ENCODE measurements at places on chromosomes 7 and 10.
A peak's percentile ranks its signal among the peaks of the same experiment; 100 is the strongest.

DNA sequence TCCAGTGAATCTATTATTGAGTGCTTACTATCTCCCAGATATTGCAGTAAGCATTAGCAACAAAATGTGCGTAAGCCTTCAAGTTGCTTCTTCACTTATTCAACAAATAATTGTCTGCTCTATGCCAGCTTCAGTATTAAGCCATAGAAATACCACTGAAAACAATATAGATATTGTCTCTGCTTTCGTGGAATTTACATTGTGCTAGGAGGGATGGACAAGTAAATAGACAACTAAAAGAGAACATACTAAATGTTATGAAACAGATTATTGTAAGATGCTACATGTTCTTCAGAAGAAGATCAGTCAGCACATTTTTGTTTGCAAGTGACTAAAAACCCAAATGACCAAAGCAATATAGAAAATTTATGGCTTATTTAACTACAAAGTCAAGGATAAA, 27.3 kb downstream of the CFAP69 start:
- no peak for DNase-seq

- no peak for DNase-seq
Observed at GRCh38 chr7:17140406-17140805, 158.0 kb upstream of the AHR start.

DNA sequence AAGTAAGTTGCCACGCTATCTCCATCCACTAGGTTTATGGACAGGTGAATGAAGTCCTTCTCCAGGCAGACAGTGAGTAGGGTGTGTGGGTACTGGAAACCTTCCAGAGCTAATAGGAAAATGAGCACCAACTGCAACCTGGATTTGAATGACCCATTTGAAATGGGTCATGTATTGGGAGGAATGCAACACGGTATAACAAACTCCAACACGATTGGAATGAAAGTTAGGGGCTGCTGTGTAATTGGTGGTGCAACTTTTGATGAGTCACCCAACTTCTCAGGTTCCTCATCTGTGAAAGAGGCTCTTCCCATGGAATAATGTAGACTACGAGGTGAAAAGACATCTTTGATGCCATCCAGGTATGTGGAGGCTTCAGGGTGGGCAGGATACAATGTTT, 241.4 kb upstream of the PODXL start:
- DNase-seq, result no peak

- no peak for DNase-seq
Observed at GRCh38 chr7:130429019-130429418, 11.8 kb downstream of the CEP41 start.

- no peak for DNase-seq
Observed at GRCh38 chr10:28327491-28327880, 24.6 kb upstream of the MPP7 start.

GRCh38 chr10:129653861-129654260, 186.8 kb downstream of the MGMT start:
- DNase-seq, result no peak

DNA sequence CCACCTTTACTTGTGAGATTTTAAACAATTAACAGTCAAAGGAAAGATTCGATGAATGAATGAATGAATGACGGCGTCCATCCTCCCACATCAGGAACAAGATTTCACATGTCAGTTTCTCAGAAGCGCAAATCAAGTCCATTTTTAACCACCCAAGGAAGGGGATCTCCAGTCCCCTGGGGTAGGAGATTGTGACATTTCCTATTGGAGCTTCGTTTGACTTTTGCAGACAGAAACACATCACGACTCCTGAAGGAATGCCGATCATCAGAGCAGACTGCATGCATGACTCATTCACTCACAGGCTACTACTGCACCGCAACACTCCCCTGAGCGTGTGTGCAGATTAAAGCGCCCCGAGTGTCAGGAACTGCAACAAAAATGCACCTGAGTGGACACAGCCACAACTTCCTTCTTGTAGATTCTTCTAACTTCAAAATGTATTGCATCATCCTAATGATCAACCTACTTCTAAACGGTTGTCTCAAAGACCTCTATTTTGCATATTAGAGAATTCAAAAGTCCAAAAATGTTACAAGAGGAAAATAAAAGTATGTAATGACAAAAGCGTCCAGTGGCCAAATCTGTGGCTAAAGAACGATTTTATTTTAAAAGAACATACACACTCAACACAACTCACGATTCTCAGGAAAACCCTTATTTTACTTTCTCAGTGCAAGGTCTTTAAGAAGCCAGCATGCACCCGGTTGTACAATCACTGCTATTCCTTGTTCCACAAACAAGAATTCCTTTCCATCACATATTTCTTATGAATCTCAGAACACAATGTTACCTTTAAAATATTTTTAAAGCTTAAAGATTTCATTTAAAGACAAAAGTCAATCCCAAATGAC, 172.6 kb downstream of the FAM107B start:
- DNase-seq, result no peak

DNA sequence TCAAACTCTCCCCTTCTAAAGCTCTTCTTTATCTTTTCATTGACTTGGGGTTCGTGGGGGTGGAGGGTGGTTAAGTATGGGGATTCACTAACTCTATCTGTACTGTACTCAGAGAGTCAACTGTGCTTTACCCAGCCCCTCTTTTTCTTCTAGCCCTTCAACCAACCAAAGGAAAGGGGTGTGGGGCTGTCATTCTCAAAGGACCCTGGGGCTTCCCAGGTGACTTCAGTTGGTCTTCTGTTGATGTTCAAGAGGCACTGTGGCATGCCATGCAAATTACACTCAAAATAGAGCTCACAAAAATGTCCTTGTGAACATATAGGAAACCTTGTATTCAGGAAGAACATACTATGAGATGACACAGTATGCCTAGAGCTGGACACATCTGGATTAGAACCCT, 16.9 kb upstream of the RHOBTB1 start:
- DNase-seq, result no peak

GRCh38 chr7:24739306-24739705, 18.0 kb downstream of the GSDME start:
- no peak for DNase-seq

DNA sequence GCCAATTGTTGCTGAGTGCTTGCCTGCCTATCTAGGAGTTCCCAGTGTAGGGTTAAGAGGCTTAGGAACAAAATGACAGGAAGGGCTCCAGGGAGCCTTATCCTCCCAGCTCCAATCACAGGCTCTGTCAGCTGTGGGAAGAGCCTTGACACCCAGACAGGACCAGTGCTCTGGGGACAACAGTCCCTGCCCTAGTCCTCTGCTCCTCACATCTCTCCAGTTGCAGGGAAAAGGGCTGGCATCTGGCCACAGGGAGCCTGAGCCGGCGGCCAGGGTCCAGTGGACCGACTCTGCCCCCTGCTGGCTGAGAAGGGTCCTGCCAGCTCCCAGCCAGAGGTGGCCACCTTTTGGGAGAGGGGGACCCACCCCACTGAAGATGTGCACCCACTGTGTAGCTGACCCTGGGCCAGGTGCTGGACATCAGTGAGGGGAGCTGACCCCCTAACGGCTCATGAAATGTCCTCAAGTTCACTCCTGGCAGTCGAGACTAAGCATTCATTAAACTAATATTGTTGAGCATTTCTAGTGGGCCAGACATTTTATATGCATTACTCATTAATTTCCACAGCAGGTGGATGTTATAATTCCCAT, 17.6 kb downstream of the DNAJB12 start:
- no peak for DNase-seq

DNA sequence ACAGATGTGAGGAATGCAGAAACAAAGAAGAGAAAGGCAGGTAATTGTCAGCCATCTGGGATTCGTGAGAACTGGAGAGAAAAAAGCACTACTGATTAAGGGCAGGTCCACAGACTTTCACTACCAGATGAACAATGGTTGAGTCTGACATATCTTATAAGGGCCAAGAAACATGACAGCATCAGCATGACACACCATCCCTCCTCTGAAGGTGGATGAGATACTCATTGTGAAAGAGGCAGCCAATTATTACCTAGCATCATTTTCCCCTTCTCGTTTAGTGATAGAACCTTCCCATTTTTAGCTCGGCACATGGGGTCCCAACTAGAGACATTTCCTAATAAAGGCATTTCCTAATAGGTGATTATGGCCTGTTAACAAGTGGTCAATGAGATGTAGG, 19.2 kb upstream of the MET start:
- DNase-seq, result no peak

DNA sequence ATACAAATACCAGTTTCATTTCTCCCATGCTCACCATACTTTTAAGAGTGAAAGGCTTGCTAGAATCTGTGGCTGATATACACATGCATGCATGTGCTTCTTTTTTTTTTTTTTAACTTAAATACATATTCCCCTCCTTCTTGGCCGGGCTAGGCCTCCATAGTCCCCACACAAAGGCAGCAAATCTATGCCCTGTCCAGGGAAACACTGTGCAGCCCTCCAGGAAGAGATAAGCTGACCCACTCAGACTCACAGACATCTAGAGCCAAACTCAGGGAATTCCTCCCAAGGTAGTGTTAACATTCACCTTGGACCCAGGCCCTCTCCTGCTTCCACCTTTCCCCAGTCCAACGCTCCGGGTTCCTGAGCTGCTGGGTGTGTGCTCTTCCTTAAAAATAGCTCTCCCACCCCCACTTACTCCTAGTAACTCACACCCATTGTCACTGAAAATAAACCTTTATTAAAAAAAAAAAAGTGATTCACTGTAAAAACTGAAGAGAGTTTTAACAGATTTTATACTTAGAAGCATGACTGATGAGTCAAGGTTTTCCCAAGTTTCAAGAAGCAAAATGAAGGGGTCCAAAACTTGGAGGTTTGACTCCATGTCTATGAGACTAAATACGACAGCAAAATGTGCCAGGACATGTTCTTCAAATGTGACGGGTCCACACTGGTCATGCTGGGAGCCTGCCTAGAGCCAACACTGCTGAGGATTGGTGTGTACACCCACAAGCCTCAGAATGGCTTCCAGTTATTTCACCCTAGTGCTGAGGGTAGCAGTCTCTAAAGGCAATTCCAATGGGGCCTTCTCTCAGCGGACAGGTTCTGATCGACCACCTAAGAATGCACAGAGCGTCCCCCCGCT, 159.5 kb downstream of the GLI3 start:
- DNase-seq, result no peak

GRCh38 chr10:125161707-125162119, 1.4 kb upstream of the CTBP2 start:
- no peak for DNase-seq

- DNase-seq, result no peak
Observed at GRCh38 chr10:70053218-70053840, 683 bp downstream of the MACROH2A2 start.

DNA sequence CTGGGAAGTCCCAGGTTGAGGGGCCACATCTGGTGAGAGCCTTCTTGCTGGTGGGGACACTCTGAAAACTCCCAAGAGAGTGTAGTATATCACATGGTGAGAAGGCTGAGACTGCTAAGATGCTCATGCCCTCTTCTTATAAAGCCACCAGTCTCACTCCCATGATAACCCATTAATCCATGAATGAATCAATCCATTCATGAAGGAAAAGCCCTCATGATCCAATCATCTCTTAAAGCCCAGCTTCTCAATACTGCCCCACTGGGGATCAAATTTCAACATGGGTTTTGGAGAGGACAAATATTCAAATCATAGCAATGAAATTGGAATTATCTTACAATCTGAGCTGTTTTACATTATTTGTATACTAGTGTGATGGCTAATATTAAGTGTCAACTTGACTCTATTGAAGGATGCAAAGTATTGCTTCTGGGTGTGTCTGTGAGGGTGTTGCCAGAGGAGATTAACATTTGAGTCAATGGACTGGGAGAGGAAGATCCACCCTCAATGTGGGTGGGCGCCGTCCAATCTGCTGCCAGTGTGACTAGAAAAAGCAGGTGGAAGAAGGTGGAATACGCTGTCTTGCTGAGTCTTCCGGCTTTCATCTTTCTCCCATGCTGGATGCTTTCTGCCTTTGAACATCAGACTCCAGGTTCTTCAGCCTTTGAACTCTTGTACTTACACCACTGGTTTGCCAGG, 14.3 kb upstream of the UBE2D1 start:
- no peak for DNase-seq

- DNase-seq, result peak; percentile 38
Observed at GRCh38 chr7:93117852-93118530, at the start of gene SAMD9. Gene SAMD9, minus strand, starts transcription at chr7:93117979. Its CDS starts 11,882 bp downstream, at chr7:93106097.

DNA sequence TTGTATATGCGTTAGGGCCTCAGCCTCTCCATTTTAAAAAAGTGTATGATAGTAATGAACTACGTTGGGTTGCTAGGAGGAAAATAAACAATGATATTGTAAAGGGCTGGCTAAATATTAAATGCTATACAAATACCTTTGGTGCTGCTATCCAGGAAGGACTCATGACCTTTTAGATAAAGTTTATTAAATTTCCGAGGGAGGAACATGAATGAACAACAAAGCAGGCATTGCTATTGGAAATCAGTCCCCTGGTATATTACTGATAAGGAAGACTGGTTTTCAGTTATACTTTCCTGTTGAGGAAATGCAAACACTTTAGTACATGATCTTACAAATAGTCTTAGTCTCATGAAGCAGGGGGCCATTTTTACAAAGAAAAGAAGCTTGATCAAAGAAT, 17.2 kb upstream of the AGR2 start:
- no peak for DNase-seq

GRCh38 chr10:131531265-131532190, 220.0 kb upstream of the TCERG1L start:
- DNase-seq, result no peak

GRCh38 chr10:101257084-101257483, 27.8 kb upstream of the LBX1 start:
- DNase-seq, result no peak

- DNase-seq, result no peak
Observed at GRCh38 chr10:27504808-27505460, 830 bp downstream of the RAB18 start.

DNA sequence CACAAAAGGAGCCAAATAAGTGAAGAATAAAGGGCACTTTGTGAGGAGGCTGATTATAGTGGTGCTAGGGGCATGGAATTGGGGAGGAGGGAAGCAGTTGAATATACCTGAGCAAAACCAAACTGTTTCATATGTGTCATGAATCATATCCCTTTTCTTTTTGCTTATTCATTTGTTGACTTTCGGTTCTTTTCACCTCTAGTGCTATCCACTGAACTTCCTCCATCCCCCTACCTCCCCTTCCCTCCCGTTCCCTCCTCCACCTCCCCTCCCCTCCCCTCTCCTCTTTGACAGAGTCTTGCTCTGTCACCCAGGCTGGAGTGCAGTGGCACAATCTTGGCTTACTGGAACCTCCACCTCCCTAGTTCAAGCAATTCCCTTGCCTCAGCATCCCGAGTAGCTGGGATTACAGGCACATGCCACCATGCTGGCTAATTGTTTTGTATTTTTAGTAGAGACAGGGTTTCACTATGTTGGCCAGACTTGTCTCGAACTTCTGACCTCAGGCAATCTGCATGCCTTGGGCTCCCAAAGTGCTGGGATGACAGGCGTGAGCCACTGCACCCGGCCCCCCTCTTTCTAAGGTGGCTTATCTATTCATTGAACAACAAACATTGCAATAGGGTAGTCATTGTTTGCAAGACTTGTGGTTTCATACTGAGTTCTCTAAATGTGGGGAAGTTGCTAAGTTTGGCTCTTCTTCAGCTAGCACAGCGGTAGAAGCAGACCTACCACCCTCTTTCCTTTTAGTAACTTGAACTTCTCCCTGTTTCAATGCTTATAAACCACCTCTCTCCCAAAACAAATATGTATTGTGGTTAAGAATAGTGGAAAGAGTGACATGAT, 150.4 kb upstream of the PRPS1L1 start:
- no peak for DNase-seq

- DNase-seq, result no peak
Observed at GRCh38 chr10:99930731-99931550, 78.8 kb downstream of the DNMBP start.
